ENCODE measurements at places on chromosomes 11 and 22.

GRCh38 chr11:123729602-123730001 lies 11.9 kb downstream of the ZNF202 start:
- no peak for DNase-seq

GRCh38 chr11:67275606-67276409 lies 9.5 kb downstream of the GRK2 start:
- no peak for DNase-seq

GRCh38 chr22:45926433-45926832 lies 50.5 kb downstream of the WNT7B start:
- DNase-seq, result no peak

DNA sequence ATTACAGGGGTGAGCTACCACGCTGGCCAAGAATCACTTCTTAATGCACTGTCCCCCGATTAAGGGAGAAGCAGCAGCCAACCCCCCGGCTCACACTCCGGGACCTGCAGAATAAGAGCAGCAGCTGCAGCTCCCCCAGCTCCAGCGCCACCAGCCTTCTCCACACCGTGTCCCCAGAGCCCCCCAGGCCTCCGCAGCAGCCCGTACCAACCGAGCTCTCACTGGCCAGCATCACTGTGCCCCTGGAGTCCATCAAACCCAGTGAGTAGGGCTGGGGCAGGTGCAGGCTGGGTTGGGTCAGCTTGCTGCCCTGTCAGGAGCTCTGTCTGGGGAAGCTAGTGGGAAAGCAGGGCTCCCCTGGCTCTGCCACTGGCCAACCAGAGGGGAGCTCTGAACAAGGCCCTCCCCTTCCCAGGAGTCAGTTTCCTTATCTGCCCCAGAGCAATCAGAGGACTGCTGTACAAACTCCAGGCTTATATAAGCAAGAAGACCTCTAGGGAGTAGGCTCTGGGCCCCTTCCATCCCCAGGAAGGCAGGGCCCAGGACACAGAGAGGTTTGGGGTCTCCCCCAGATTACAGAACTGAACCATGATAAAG lies 8.5 kb upstream of the SH3BP1 start:
- no peak for DNase-seq

DNA sequence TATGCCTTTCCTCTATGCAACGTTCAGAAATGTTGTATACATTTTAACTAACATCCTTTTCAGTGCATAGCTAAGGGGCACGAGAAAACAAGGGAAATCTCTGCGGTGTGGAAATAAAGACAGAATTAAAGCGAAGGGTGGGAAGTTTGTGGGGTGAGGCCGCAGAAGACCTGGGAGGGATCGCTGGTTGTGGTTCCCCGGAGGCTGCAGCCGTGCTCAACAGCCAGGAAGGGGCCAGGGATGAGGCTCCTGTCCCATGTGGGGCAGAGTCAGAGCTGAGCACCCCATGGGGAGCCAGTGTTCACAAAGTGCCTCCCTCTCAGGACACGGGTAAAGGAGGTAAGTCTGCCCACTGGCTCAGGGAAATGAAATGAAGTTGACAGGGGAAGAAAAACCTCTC lies 67.5 kb downstream of the MYEOV start:
- no peak for DNase-seq

DNA sequence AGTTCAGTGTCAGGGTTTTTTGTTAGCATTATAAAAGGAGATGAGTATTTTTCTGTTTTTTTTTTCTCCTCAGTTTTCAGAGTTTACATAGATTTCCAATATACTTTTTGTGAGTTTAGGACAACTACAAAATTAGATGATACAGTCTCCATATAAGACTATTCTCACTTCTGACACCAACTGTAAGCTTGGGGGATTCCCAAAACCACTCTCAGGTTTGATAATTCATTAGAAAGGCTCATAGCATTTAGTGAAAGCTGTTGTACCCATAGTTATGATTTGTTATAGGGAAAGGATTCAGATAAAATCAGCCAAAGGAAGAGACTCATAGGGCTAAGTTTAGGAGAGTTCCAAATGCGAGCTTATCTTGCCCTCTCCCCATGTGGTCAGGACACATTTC lies 24.1 kb downstream of the CUL5 start:
- DNase-seq, result no peak

GRCh38 chr22:29306175-29306834 lies at the start of gene GAS2L1:
Gene GAS2L1, plus strand, starts transcription at chr22:29306650. Its CDS starts 1,456 bp downstream, at chr22:29308106.
- DNase-seq, result peak; percentile 29

- DNase-seq, result no peak
Measured at GRCh38 chr11:122331079-122331478, 215.1 kb upstream of the BLID start.

DNA sequence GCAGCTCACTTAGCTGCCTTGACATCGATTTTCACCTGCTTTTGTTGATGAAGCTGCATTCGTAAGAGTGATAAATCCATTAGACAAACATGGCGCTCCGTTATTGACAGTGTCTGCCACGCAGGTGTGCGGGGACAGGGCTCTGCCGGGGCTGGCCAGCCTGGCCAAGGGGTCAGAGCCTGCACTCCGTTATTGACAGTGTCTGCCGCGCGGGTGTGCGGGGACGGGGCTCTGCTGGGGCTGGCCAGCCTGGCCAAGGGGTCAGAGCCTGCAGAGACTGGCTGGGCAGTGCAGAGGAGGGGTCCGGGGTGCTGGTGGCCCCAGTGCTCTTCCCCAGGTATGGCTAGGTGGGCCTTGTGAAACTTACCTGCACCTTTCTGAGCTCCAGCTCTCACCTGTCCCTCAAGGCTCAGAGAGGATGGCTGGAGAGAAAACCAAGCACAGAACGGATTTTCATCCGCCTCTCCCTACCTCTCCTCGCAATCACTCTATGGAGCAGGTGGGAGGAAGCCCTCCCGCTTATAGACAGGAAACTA lies 101.6 kb upstream of the B3GAT1 start:
- no peak for DNase-seq

GRCh38 chr11:131704682-131705081 lies 334.3 kb downstream of the NTM start:
- no peak for DNase-seq

GRCh38 chr11:94153320-94153719 lies 24.7 kb downstream of the PANX1 start:
- no peak for DNase-seq

DNA sequence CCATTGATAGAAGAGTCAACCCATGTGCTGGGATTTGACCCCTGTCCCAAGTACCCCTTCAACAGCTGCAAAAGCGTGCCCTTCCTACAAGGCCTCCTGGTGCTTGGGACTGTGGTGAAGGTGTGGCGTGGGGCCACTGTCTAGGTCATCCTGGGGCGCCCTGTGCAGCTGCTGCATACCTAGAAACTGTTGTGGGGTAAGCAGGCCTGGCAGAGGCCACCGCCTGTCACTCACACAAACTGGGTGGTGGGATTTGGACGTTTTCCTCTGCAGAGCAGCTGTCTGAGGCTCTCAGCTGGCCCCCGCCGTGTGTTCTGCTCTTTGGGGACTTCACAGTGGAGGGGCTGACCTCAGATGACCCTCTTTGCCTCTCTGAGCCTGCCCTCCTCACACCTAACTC lies 69.7 kb downstream of the SCN3B start:
- DNase-seq, result no peak

- peak; percentile 21 for DNase-seq
Measured at GRCh38 chr11:64356498-64357411, 2.2 kb upstream of the RPS6KA4 start.

DNA sequence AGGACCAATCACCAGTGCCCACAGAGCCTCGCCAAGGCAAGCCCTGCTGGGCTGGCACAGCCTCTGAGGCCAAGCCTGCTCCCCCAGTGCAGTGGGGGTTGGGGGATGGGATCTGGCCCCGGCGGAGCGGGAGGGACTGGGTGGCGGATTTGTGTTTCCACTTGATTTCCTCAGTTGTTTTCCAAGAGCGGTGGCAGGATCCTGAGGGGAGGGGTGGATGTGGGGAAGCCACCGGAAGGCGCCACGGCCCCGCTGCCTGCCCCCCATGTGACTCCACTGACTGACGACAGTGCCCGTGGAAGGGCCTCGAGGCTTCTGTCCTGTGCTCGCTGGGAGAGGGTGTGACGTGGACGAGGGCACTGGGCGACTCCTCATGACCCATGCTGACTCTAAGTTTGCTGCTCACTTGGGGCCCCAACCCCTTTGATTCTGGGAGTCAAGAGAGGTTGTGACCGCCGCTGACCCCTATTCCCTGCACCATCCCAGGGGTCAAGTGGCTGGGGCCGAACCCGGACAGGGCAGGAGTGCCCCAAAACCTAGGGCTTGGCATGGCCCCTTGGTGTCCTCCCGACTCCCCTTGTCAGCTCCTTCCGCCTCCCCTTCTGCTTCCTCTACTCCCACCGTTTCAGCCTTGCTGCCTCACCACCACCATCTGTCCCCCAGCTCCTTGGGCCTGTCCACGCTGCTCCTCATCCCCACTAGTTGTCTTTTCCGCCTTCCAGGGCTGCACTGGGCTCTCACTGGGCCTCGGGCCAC lies 23.5 kb upstream of the PICK1 start:
- no peak for DNase-seq

DNA sequence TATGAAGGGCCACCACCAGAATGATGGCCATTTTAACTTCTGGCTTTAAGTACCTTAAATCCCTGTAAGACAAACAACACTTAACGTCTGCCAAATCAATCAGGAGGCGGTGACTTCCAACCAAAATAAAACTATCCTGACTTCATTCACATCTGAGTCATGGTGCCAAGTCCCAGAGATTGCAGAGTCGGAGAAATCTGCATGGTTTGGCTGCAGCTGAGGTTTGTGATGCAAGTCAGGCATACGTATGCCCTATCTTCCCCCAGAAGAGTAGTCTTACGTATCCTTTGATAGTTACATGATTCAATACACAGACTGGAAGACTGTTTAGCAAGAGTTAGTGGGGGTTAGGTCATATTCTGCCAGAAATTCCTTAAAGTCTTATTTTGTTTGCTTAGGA lies 1.7 kb upstream of the GAB2 start:
- DNase-seq, result no peak

GRCh38 chr11:19628018-19628417 lies 84.6 kb upstream of the NAV2 start:
- DNase-seq, result no peak

DNA sequence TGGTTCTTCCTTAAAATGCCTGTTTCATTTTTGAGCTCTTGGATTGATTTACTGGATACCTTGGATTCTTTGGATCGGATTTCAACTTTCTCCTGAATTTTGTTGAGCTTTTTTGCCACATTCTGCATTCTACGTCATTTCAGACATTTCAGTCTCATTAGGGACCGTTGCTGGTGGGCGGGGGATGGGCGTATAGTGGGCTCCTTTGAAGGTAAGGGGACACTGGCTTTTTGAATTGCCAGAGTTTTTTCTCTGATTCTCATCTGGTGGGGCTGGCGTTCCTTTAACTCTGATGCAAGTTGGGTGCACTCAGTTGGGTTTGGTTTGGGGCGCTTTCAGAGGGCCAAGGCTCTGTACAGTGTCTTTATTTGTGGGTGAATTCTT lies 216.5 kb downstream of the DYNC2H1 start:
- no peak for DNase-seq

DNA sequence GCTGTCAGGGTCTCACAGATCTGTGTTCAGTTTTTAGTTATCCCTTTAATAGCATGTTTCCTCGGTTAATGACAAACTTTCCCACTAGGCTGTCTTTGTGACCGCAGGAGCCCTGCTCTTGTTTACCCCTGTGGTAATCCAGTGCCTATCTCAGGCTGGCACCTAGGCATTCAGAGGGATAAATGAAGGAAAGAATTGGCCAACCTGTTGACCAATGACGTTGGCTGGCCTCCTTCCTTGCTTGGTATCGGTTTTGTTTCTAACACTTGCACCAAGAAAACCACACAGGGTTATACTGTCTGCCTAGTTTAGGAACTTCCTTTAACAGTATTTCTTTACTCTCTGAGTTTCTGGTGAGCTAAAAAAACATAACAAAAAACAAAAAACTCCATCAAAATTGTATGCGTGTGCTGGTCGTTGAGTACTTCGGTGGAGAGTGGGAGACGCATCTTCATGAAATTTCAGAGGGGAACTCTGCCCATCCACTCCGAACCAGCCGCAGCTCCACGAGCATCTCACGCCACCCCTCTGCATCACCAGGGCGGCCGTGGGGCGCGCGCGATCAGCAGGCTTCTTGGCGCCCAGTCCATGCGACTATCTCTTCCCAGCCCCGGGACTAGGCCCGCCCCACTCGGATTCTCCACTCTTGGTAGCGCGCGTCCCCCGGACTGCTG lies 563 bp upstream of the ENDOD1 start:
- DNase-seq, result no peak

GRCh38 chr22:49790912-49791311 lies 36.8 kb downstream of the BRD1 start:
- DNase-seq, result no peak

DNA sequence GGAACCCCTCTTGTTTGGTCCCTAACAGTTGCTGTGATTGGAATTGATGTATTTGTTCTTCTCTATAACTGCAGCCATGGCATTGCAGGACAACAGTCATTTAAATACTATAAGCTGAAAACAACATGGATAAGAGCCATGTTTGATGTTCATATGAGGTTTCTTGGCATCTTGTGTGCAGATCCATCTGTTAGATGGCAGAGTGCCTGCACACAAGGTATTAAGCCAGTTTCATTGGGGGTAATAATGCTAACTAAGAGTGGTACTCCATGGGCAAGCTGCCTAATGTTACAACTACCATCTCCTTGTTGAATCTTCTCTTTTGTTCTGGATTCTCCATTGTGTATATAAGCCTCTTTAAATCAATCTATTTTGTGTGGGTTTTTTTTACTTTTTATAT lies 206.0 kb upstream of the CHORDC1 start:
- DNase-seq, result no peak

- no peak for DNase-seq
Measured at GRCh38 chr11:41134971-41135370, 324.5 kb downstream of the LRRC4C start.

DNA sequence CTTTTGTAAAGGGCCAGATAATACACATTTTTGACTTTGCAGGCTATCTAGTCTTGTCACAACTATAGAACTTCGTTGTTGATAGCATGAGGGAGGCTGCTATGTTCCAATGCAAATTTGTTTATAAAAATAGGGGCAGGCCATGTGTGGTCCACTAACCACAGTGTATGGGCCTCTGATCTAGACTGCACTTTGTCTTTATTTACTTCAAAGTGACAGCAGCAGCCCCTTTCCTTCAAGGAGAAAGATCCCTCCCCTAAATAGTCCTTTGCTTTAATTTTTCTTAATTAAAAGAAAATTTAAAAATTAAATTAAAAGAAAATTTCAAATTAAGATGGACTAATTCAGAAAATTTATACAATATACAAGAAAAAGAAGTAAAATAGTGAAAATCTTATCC lies 49.5 kb upstream of the OR9Q1 start:
- DNase-seq, result no peak

DNA sequence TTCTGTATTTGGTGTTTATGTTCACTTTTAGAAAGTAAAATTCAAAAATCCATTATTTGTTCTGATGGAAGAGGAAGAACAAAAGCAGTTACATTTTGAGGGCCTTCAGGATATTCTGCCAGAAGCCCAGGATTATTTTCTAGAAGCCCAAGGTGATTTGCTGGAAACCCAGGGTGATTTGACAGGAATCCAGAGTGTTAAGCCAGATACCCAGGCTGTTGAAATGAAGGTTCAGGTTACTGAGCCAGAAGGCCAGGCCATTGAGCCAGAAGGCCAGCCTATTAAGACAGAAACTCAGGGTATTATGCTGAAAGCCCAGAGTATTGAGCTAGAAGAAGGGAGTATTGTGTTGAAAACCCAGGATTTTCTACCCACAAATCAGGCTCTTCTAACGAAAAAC lies 33.1 kb downstream of the CCDC15 start:
- DNase-seq, result no peak

Data from activated CD4-positive, alpha-beta T cell treated with anti-CD3 and anti-CD28 coated beads, Interleukin-2, amount 50 U/mL, for 1 hour (primary cell).